Right lung (tissue), 10 donors: ENCODE measurements at places on chromosomes 16 and 17. TPM values are rescaled to one million over a fixed set of nuclear protein-coding genes. Genes with fewer than 3 reads are reported as not detected.

The CPHXL2 gene
- not detected for polyA plus RNA-seq

The PLA2G10 gene
- 0.69 TPM for polyA plus RNA-seq

The CNTNAP1 gene
- polyA plus RNA-seq: 7.0 TPM

DNA sequence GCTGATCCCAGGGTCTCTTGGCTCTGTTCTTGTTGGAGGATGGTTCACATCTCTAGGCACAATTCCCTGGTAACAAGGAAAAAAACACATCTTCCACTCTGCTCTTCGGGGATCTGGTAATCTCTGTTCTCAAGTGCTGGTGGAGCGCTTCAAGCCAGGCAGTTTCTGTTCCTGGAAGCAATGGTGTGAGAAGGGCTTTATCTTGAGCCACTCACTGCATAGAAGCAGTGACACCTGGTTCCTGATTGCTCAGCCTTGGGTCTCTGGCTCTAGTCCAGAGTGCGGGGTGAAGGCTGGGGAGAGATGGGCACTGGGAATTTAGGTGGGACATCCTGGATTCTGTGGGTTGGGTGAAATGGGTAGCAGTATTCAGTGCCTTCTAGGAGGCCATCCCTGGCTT, 14.1 kb downstream of the AKAP1 start:
- DNase-seq: no peak

- DNase-seq: no peak
Observed at GRCh38 chr17:1469231-1469852, 13.3 kb upstream of the CRK start.
